Right cardiac atrium (tissue), 5 donors: ENCODE measurements at places on chromosomes 3 and 15. TPM values are rescaled to one million over a fixed set of nuclear protein-coding genes. Genes with fewer than 3 reads are reported as not detected.

ZBBX gene
- not detected for total RNA-seq

CCDC174 gene
- total RNA-seq, result 9.3 TPM

LDHAL6B gene
- not detected for total RNA-seq

NIPA2 gene
- 23.8 TPM for total RNA-seq

UROC1 gene
- total RNA-seq, result not detected

ZNF717 gene
- total RNA-seq, result 9.1 TPM

TTC23 gene
- total RNA-seq, result 12.9 TPM

DGKG gene
- total RNA-seq, result 23.6 TPM

SEMA5B gene
- 0.72 TPM for total RNA-seq

CTXN2 gene
- not detected for total RNA-seq

SLC24A5 gene
- total RNA-seq, result not detected

SHQ1 gene
- total RNA-seq, result 23.2 TPM

AADACL2 gene
- not detected for total RNA-seq

COLQ gene
- 1.7 TPM for total RNA-seq

LIPC gene
- total RNA-seq, result 0.77 TPM

CIDEC gene
- total RNA-seq, result 0.38 TPM

SLC12A1 gene
- total RNA-seq, result not detected
